ENCODE measurements at places on chromosomes 16 and 17.

DNA sequence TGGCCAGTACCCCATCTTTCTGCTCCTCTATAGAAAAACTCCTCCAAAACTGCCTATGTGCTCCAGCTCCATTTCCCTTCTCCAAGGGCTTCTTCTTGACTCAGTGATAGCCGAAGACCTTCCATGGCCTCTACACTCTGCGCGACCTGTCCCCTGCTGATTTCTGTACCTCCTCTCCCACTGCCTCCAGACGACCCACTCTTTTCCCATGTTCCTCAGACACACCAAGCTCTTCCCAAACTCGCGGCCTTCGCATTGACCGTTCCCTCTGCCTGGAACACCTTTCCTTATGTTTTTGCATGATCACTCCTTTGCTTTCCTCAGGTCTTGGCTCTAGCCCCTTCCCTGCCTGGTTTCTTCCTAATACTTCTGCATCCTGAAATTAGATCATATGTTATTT, 255.6 kb upstream of the SDK2 start:
- DNase-seq = no peak

GRCh38 chr17:61684818-61685217, 93.8 kb upstream of the NACA2 start:
- no peak for DNase-seq

DNA sequence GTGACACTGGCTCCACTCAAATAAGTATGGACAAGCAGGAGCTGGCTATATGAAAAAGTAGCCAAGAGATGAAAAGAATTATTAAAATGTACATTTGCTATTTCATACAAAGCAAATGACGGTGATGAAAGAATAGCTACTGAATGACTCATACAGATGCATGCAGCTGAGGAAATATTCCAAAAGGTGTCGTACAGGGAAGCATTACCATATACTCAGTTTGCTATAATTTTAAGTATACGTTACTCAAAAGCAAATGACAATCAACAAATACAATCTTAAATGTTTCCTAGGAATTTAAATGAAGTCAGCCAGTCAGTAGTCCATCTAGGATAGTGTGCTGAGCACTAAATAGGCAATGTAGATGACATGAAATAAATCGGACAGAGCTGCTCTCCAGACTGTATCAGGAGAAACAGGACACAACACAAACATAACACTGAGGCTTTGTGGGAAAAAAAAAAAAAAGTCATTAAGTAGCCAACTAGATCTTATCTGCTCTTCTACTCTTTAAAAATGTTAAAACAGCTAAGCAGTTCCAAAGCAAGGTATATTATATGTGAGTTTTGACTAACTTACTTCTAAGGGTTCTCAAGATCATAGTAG, 65.0 kb downstream of the NCOR1 start:
- peak; percentile 38 for DNase-seq

- DNase-seq = peak; percentile 54
These were observed 223.6 kb upstream of the CIBAR2 start for GRCh38 chr16:85335584-85336491.

DNA sequence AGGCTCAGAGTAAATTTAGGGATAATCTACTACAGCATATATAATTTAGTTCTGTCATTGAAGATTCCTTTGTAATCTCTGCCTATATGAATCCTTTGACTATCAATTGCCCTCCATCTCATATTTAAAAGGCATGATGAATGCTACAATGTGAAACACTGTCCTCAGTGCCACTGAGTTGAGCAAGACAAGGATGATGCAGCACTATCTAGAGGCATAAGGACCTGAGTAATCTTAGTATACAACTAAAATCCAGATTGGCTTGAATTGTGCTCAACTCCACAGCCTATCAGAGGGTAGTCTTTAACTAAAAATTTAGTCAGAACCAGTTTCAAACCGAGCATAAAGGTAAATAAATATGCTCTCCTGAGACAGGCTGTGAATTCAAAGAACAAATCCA, 11.6 kb upstream of the STRADA start:
- DNase-seq = no peak

Data from fibroblast of skin of right quadriceps (primary cell).